ENCODE measurements at places on chromosomes 6 and 20.
A peak's percentile ranks its signal among the peaks of the same experiment; 100 is the strongest.

DNA sequence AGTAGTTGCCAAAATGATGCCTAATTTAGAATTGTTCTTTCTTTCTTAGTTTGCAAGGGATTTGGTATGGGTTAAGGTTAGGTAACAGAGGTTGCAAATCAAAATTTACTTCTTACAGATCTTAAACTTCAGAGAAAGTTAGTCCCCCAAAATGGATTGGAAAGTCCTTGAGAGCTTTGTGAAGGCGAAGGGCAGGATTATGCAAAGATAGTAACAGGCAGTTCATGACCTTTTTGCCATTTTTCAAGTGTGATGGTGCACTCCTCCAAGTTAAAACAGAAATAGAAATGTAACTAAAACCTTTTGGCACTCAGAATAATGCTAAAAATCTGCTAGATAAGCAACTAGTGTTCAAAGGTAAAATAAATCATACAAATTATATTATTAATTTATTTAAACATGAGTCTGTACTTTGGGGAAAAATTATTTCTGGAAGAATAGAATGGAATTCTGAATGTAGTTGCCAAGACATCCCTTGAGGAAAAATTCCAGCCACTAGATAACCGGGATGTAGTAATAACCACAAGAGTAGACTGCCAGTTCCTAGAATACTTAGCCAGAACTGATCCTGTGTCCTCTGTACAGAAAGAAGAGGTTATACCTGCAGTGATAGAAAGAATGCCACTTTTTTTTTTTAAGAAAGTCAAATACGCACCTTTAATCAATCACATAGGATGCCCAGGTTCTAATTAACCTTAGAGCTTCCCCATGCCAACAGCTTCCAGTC, 31.8 kb upstream of the DAAM2 start:
- no peak for DNase-seq

DNA sequence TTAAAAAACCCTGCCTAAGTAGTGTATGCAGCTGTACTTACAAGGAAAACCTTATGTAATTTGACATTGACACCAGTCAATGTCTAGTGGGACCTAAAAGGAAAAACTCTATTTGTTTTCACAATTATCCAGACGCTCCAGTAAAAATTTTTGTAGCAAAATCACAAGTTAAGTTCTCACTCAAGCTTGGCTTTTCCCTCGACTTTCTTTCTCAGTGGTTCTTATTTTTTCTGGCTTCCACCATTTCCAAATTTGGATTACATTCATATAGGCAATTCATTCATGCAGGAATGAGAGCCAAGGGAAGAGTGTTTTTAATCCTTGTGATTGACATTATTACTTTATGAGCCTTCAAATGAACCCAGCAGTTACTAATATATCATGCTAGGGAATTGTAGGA, 66.0 kb upstream of the ADGRG6 start:
- DNase-seq, result no peak

DNA sequence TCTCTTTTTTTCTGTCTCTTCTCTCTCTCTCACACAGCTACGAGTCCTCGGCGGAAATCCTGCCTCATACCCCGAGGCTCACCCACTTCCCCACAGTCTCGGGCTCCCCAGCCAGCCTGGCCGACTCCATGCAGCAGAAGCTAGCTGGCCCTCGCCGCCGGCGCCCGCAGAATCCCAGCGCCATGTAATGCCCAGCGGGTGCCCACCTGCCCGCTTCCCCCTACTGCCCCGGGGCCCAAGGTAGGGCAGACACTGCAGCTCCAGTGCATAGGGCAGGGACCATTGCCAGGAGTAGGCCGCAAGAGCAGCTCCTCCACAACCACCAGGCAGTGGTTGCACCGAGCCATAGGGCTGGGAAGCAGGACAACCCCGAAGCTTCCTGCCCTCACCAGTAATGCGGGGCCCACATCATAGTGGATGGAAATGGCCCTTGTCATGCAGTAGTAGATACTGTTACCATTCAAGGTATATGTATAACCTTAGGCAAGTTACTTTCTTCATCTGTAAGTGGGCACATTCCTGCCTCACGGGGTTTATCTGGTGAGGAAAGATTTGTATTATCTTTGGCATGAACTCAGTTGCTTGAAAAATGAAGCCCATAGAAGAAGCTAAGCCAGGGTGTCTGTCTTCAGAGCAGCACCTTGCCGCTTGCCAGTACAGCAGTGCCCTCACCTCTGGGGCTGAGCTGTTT, 36.9 kb upstream of the ID1 start:
- DNase-seq, result peak; percentile 54

DNA sequence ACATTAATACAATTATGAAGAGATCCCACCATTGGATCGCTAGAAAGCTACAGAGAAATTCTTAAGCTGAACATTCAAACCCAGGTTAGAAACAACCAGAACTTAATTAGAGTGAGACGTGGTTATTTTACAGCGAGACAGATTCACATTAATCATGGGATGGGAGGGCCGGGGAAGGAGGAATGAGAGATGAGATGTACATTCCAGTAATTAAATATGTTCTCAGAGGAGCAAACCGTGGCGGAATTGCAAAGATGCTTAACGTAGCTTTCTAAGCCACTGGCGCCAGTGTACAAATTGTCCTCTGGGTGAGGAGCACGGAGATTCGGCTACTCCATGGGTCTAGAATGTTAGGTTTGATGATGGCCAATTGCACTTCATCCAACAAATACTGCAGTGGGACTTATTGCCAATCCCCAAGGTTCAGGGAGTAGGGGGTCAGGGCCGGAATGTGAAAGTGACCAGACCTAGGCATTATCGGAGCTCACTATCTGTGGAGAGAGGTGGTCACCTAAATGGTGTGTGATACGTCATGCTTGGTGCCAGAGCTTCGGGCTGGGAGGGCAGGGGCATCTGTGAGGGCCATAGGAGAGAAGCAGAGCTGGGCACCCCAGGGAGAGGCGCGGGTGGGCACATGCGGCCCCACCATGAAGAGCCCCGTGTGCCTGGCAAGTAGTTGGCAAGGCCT, 114.7 kb downstream of the EDN3 start:
- DNase-seq, result no peak

GRCh38 chr20:3727401-3728021, 5.0 kb upstream of the HSPA12B start:
- DNase-seq, result no peak

- DNase-seq, result no peak
Observed at GRCh38 chr6:136889271-136890193, 32.6 kb upstream of the SLC35D3 start.

DNA sequence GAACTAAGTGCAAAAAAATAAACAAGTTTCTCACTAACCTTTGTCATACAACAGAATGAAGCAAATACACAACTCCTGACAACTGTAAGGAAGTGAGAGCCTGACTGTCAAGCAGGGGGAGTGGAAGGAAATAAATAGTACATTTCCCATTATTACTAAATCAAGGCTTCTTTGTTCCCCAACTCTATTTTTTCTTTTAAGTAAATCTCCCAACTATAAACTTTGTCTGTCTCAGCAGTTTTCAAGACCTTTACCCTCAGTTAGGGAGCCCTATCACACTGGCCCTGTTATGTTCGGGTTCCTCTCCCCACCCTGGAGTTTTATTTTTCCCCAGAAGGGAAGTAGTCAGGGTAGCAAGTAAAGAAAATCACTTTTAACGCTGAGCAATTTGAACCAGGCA, 24.1 kb upstream of the IPCEF1 start:
- DNase-seq, result no peak

DNA sequence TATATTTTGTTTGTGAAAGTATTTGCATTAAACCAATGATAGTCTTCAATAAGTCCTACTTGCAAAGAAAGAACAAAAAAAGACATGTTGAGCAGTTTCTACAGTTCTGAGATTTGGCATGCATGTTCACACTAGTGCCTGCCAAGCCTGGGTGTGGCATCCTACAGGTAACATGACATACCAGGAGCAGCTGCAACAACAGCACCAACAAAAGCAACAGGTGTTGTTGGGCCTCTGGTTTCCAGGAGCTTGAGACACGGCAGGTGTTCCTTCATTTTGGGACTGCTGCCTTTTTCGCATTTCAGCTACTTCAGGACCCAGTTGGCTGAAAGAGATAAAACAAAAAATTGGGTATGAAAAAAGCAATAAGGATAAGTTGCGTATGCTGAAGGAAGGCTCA, 41.2 kb upstream of the MTRF1L start:
- no peak for DNase-seq

GRCh38 chr6:5175635-5176034, 85.1 kb downstream of the LYRM4 start:
- DNase-seq, result no peak

GRCh38 chr20:23111307-23111943, 25.3 kb upstream of the CD93 start:
- no peak for DNase-seq

DNA sequence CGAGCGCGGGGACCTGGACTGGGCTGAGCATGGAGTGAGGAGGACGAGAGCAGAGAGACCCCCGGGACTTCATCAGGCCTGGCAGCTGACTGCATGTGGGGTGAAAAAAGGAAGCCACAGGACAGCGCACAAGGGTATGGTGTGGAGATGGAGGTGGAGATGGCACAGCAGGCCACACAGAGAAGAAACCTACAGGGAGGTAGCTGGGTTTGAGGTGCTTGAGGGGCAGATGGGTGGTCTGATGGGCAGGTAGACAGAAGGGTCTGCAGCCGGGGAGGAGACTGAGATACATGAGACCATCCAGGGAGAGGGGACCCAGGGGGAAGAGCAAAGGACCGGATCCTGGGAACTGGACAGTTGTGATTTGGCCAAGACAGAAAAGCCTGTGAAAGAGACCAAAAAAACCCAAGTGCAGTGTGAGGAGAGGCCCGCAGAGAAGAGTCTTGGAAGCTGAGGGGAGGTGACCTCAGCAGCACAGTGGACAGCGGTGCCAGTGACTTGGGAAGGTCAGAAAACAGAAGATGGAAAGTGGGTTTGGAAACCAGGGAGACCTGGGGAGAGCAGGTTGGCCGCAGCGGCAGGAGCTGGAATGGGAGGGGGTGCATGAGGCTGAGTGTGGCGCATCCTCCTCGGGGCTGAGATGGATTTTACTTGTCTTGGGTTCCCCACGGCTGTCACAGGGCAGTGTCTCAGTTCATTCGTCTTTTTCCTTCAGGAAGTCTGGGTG, 5.5 kb downstream of the HLA-DPB1 start:
- no peak for DNase-seq

DNA sequence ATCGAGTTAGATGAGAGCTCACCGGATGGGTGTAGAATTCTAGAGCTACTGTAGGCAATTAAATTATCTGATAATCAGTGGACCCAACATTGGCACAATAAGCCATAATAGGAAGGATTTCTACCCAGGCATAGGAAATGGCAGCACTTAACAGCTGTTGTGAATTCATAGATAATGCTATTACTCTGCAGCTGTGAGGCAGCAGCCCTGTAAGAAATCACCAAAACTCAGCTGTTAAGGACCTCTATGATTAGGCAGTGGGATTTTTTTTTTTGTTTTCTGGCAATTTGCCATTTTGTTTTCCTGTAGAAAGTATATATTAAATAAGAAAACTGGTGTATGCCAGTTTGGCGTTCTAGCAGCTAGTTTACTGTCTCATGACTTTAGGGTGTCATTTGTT, 609.1 kb upstream of the SLC35B3 start:
- no peak for DNase-seq

DNA sequence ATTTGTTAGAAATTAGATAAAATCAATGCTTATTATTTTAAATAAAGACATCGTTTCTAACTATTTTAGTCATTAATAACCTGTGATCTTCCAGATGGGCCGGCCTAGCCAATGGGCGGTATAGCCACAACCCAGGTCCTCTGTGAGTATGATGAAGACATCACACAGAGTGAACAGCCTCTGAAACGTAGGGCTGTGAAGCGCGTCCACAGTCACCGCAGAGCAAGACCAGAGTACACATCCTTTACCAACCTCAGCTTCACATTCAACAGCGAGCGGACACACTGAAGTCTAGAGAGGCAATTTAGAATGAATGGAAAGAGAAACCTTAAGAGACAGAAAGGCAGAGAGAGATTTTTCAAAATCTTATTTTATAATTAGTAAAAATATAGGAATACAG, 125.0 kb upstream of the RPS6KA2 start:
- DNase-seq, result no peak

DNA sequence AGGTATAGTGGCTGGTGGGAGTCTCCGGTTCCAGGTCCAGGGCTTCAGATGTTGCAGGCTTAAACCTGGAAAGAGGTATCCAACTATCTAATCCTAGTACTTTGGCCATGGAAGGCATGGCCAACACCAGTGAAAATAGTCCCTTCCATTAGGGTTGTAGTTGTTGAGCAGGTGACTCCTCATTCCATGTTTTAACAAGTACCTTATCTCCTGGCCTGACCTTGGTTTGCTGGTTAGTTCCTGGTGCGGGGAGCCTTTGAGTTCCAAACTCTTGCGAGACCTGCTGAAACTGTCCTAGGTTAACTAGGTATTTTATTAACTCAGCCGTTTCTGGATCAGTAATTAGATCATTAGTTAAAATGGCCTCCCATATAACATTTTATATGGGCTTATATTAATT, 165.1 kb upstream of the PROKR2 start:
- DNase-seq, result no peak

DNA sequence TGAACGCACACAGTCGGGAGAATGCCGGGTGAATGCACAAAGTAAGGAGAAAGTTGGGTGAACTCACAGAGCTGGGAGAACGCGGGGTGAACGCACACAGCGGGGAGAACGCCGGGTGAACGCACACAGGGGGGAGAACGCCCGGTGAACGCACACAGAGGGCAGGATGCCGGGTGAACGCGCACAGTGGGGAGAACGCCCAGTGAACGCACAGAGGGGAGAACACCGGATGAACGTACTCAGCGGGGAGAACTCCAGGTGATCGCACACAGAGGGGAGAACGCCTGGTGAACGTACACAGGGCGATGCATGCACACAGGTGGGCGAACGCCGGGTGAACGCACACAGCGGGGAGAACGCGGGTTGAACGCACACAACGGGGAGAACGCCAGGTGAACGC, 57.4 kb downstream of the RNASET2 start:
- no peak for DNase-seq

Measured in right lobe of liver (tissue), 6 donors.